Activated CD4-positive, CD25-positive, alpha-beta regulatory T cell treated with anti-CD3 and anti-CD28 coated beads, Interleukin-2, amount 50 U/mL, for 16 hours (primary cell): ENCODE measurements at places on chromosomes 1 and 21.

DNA sequence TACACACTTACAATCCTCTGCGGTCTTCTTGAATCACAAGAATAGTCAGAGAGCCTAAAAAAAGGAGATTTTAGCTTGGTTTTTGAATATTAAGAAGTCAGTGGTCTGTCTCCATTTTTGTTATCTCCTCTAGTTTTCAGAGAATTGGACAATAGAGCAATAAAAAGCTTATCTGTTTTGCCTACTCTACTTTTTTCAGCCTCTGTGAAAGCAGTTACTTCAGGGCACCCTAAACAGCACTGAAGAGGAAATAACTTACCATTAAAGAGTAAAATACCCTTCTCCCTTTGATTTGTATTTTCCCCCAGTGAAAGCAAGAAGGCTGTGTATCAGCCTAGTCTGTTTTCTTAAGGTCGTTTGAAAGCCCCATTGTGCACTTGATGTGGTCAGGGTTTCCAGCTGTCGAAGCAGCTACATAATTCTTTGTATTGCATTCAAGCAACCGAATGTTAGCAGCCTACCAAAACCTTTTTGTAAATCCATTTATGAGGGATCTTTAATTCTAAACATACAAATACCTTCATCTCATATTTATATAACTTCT, 1.0 kb downstream of the NTMT2 start:
- DNase-seq = no peak

DNA sequence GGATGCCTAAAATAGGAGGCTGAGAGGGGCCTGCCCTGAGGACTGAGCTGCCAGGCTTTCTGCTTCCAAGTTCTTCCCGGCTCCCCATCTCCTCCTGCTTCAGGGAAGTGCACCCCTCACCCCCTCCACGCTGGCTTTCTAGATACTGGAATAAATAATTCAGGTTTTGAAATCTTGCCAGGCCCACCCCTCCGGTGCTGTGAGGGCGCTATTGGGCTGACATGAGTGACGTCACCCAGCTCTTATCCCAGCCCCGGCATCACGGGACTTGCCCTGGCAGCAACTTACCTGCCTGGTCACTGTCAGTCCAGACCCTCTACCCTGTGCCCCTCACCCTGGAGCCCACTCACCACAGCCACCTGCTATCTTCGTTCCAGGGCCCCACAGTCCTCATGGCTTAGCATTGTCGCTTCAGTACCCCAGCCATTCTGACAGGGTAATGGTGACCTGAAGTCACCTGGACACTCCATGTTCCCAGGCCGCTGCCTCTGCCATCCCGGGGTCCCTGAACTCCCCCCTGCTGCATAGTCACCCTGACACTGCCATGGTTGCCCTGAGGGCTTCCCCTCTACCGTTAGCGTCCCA, 819 bp upstream of the GPR3 start:
- no peak for DNase-seq

DNA sequence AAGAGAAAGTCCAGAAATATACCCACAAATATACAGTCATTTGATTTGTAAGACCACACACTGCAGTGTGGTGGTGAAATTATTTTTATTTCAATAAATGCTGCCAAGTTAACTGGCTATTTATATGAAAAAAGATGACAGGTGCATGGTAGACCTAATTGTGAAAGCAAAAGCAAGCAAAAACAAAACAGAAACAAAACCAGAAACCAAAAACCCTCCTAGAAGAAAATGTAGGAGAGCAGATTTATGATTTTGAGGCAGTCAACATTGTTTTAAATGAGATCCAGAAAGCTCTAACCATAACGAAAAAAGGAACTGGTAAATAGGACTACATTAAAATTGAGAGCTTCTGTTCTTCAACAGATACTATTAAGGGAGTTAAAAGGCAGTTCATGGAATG, 303.6 kb downstream of the PRDM2 start:
- DNase-seq = no peak

GRCh38 chr1:10495952-10496351, 21.2 kb downstream of the PEX14 start:
- DNase-seq = no peak

DNA sequence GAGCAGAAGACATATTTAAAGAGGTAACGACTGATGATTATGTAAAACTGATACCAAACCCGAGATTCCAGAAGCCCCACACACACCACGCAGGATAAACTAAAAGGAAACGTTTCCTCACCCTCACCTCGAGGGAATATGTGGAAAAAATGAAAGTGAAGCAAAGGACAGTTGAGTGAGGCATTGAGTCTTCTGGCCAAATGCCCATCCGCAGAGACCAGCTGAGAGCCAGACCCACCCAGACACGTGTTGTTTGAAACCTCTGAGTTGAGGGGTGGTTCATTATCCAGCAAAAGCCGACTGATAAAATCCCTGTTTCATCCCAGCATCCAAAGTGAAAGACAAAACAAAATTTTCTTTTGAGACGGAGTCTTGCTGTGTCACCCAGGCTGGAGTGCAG, 29.6 kb upstream of the PCBP3 start:
- no peak for DNase-seq

GRCh38 chr1:231814521-231814920, 187.9 kb downstream of the DISC1 start:
- DNase-seq = no peak

DNA sequence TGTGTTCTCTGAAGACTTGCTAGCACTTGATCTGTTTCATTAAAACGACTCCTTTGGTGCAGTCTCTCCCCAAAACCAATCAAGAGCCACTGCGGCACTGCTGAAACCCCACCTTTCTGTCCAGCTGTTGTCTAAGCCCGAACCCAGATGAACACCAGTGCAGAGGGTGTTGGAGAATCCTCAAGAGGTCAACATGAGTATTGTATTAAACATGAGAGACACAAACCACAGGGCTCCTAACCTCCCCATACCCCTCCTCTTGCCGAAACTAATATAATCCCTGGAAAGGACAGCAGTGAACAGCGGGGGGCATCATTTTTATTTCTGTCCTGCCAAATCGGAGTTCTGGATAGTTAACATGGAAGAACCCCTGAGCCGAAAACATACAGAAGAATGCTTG, 333.9 kb downstream of the CAMTA1 start:
- no peak for DNase-seq

- no peak for DNase-seq
Measured at GRCh38 chr1:85048296-85049064, at the start of gene MCOLN3. MCOLN3 (minus strand) TSS chr1:85048500; CDS start chr1:85045360, 3,140 bp downstream.

DNA sequence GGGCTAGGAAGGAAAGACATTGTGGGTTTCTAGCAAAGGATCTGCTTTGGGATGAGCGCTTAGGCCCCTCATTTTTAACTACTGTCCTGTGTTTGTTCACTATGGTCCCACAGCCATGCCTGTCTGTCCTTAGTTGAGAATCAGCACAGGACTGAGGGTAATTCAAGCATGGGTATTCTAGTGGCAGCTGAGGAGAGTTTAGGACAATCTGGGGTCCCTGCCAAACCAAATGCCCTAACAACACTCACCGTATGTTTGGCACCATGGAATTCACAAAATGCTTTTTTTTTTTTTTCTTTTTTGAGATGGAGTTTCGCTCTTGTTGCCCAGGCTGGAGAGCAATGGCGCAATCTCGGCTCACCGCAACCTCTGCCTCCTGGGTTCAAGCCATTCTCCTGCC, 10.4 kb downstream of the ARHGEF11 start:
- no peak for DNase-seq

- peak; percentile 62 for DNase-seq
Measured at GRCh38 chr1:20151906-20152598, 12.9 kb downstream of the PLA2G2F start.

- DNase-seq = no peak
Measured at GRCh38 chr1:178275049-178275448, 181.1 kb downstream of the RASAL2 start.

DNA sequence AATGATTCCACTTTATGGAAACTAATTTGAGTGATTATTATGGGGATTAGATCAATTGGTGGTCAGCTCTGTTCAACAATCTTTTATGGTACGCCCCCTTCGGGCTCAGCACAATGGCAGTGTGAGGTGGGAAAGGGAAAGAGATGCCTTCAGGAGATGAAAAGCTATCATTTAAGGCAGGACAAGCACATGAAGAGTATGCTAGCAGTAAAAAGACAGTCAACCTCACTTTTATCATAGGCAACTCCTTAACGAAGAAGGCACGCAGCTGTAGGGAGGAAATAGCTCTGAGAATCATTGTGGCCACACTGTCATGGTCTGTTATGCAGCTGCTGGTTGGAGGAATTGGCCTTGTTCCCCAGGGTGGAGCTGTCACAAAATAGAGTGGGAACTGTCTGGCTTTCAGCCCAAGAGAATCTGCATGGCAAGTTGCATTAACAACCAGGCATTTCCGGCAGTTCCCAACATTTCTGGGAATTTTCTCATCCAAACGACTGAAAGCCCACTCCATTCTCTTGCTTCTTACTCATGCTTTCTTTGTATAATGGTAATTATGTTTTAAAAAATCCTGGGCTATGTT, 54.4 kb upstream of the BCL10 start:
- DNase-seq = no peak

DNA sequence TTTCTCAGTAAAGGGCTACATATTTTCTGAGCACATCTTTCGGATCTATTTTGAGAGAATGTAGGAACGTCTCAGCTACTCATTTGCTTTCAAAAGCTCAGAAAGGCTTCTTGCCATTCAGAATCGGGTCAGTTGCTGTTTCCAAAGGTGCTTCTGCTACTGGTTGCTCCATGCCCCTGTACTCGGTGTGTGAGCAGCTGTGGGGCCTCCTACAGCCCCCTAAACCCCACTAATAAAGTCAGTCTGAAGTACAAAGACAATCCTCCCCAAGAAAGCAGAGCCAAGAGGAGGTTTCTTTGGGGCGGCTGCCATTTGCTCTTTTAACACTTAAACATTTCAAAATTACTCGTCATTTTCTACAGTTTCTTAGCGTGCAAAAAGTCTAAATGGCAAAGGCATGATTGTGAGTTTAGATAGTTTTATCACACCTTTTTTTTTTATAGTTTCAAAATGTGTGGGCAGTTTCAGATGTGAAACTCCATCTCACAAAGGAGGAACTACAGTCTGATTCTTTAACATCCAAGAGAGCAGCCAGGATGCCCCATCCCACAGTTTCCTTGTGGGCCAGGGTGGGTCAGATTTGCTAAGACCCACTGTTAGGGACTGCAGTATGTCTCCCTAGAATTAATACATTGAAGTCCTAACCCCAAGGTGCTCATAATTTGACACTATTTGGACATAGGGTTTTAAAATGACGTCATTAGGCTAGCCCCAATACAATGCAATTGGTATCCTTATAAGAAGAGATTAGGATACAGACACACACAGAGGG, 4.1 kb downstream of the RUNX1 start:
- no peak for DNase-seq

DNA sequence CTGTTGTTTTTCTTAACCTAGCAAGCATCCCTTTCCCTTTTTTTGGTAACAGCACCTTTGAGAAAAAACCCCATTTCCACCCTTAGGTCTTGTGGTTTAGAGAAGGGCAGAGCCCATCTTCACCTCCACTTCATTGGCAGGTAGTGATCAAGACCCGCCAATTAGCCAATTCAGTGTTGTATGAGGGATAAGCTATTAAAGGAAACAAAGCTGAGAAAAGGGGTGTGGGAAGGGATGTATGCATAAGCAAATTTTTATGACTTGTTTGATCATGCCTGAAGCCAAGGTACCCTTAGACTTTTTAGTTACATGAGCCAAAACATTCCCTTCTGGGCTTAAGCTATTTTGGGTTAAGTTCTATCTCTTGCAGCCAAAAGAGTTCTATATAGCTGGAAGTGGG, 3.6 kb upstream of the ZNF697 start:
- no peak for DNase-seq

GRCh38 chr1:150751443-150751842, 14.1 kb downstream of the CTSS start:
- no peak for DNase-seq

GRCh38 chr1:15219280-15220023, 27.6 kb upstream of the FHAD1 start:
- DNase-seq = no peak

- no peak for DNase-seq
Measured at GRCh38 chr1:210688512-210689234, 360.0 kb downstream of the HHAT start.

DNA sequence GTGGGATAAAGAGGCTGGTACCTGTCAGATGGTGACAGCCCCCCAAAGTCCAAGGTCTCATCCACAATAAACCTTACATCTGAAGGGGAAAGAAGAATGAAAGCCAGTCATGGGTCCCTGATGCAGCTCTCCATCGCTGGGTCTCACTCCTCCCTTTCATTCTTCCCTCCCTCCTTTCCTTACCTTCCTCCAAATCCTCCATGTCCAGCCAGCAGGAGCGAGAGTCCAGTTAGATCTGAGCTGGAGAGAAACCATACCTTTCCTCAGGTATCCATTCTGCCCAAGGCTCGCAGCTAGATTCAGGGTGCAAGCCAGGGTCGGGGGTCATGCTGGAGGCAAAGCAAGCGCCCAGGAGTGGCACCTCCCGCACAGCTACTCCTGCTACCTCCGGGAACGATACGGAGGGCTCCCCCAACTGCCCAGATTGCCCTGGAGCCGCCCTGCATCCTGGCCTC, 421 bp downstream of the PSRC1 start:
- no peak for DNase-seq

DNA sequence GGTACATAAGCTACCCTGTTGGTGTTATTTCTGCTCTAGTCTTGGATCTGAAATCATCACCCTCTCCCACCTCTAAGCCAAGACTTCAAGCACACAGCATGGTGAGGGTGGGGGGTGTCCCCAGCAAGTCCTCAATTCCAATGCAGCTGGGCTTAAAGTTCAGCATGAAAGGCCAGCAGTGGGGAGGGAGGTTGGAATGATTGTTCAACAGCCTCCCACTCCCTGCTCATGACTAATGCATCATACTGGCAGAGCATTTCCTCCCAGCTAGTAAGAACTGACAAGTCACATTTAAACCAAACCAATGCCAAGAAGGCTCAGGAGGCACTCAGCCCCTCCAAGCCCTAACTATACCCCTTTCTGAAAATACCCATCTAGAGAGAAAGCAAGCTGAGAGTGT, 50.1 kb downstream of the TIAM1 start:
- DNase-seq = no peak

DNA sequence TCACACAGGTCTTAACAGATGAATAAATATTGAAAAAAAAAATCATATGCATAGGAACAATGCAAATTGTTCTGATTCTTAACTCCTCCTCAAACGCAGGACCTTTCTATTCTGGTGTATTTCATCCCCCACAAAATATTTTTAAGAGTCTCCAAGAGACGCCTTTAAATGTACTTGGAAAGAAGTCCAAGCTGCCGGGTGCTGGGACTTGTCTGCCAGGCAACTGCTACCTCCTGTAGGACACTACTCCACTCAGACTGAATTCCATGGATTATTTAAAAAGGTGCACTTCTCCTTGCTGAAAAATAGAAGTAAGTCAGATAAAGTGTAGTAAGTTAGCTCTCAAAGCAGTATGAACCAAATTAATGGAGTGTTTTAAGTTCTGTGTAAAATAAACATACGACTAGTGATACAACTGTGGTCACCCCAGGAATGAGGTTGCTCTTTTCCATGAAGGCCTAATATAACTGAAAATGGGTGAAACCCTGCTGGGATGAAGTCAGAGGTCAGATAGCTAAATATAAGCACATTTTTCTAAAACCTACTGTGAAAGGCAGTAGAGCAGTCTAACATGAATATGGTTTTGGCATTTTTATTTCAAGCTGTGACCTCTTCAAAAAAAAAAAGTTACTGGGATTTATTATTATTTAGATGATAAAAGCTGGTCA, 189.2 kb upstream of the PBX1 start:
- no peak for DNase-seq
